Liver (tissue), 10 donors: ENCODE measurements at places on chromosomes 12 and 14. TPM values are rescaled to one million over a fixed set of nuclear protein-coding genes. Genes with fewer than 3 reads are reported as not detected.

- DNase-seq: no peak
These were observed 13.4 kb downstream of the ATXN2 start for GRCh38 chr12:111585690-111586089.

SLC25A47 gene
- 454 TPM for total RNA-seq

FGF23 gene
- 0.47 TPM for total RNA-seq

- no peak for DNase-seq
These were observed 257.0 kb upstream of the MGAT4C start for GRCh38 chr12:86513226-86513625.

GRCh38 chr12:88299567-88300101 lies 157.5 kb downstream of the TMTC3 start:
- no peak for DNase-seq

EPYC gene
- total RNA-seq: not detected

ISM2 gene
- total RNA-seq: not detected

- no peak for DNase-seq
These were observed 569 bp upstream of the ARHGEF40 start for GRCh38 chr14:21069388-21070082.

DNA sequence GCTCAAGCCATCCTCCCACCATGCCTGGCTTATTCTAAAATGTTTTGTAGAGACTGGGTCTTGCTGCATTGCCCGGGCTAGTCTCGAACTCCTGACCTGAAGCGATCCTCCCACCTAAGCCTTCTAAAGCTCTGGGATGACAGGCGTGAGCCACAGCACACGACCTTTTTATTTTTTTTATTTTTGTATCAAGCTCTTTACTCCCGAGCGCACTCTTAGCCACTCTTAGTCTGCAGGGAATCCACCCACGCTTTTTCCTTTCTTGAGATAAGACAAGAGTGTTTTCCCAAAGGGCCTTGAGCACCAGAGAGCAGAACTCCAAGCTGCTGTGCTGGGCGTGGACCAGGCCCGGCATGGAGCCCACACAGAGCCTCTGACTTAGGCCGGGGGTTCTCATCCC lies 23.4 kb downstream of the MAP1LC3B2 start:
- DNase-seq: no peak

DNA sequence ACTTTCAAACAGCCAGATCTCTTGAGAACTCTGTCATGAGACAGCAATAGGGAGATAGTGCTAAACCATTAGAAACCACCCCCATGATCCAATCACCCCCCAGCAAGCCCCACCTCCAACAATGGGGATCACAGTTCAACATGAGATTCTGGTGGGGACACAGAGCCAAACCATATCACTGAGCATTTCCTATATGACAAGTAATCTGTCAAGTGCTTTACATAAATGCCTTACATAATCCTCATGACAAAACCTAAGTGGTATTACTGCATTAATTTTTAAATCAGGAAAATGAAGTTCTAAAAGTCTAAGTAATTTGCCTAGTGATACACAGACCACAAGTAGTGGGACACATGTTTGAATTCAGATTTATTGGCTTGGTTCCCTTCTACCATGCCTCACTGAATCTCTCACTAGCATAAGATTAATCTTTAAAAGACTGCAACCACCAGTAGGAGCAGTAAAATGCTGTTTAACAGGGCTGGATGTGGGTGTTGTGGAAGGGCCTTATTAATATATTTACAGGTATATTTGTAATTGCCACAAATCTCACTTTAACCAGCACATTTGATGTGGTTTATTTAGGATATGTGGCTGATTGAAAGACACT lies 323.1 kb upstream of the FBXO33 start:
- no peak for DNase-seq

- no peak for DNase-seq
These were observed 9.6 kb upstream of the PTPRB start for GRCh38 chr12:70646850-70647249.

DNA sequence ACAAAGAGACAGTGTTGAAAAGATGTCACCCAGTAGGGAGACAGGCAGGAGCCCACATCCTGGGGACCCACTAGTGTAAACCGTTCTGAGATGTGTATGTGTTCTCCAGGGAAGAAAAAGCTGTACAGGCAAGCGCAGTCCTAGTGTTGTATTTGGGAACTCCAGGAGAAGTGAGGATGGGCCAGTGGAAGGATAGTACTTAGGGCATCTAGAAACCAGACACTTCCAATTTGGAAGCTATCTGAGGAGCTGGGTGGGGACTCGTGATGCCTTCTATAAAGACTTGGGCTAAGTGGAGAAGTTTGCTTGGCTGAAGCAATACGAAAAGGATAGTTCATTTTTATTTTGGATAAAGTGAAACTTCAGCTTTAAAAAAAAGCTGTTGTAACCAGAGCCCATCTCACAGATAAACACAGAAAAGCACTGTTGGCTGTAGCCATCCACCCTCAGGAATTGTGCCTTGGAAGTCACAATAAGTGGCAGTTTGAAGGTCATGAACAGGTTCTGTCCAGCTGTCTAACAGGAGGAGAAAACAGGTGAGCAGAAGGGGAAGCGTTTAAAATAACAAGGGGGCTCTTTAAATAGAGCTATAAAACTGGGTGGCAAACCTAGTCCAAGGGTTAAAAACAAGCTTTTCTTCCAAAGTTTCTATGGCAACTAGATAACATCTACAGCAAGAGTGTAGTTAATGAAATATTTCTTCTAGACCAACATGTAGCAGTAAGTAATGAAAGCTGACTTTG lies 108.0 kb upstream of the ARHGAP5 start:
- no peak for DNase-seq

TESPA1 gene
- total RNA-seq: 3.2 TPM

GRCh38 chr12:108783446-108783845 lies 52.1 kb upstream of the CORO1C start:
- no peak for DNase-seq

GZMB gene
- 0.17 TPM for total RNA-seq

NFE2 gene
- 1.7 TPM for total RNA-seq

B4GALNT3 gene
- total RNA-seq: 0.09 TPM

DNA sequence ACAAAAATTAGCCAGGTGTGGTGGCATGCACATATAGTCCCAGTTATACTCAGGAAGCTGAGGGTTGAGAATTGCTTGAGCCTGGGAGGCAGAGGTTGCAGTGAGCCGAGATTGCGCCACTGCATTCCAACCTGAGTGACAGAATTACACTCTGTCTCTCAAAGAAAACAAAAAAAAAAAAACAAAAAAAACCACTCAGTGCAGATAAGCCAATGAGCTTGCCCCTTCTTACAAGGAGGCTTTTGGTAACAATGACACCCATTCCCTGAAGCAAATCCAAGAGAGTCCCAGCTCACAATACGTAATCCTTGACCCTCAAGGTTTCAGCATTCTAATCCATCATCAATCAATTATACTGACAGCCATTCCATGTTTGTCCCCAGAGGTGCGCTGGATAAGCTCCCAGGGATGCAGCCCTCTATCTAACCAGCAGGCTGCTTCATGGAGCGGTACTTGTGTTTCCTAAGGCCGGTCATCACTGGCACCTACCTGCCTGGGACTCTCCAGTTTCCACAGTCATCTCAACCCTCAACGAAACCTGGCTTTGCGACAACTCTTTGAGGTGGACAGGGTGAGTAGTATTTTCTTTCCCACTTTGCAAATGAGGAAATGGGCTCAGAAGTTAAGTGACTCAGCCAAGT lies 12.4 kb downstream of the GCN1 start:
- DNase-seq: no peak

PAPOLA gene
- 89.7 TPM for total RNA-seq

DNA sequence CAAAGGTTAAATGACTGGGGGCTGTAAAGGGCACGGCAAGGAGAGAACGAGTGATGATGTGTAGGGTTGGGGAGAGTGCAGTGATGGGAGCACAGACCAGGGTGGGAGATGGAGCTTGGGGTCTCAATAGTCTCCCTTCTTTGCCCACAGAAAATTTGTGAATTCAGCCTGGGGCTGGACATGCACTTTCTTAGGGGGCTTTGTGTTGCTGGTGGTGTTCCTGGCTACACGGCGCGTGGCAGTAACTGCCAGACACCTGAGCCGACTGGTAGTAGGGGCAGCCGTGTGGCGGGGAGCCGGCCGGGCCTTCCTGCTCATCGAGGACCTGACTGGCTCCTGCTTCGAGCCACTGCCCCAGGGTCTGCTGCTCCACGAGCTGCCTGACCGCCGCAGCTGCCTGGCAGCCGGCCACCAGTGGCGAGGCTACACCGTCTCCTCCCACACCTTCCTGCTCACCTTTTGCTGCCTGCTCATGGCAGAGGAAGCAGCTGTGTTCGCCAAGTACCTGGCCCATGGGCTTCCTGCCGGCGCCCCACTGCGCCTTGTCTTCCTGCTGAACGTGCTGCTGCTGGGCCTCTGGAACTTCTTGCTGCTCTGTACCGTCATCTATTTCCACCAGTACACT lies 1.7 kb downstream of the FITM1 start:
- DNase-seq: no peak

- no peak for DNase-seq
These were observed 185.6 kb downstream of the TMEM121 start for GRCh38 chr14:105711841-105712460.

DNA sequence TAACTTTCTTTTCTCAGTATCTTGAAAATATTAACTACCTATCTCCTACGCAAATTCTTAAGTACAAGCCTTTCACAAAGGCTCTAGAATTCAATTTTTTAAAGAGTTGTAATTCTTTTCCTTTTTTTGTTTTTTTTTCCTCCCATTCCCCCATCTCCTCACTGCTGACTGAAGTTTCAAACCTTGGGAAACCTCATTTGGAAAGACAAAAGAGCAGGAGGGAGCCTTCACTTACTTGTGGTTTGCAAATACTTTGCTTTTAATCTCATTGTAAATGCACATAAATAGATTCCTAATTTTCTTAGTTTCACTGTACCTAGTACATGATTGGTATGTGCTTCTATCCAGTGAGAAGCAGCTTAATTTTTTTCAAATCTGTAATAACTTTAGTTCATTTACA lies 15.8 kb upstream of the PTGDR start:
- no peak for DNase-seq

LRP1-AS gene
- total RNA-seq: not detected

GRCh38 chr14:65238456-65238855 lies 136.1 kb upstream of the MAX start:
- no peak for DNase-seq

- DNase-seq: no peak
These were observed 863.3 kb downstream of the C12orf50 start for GRCh38 chr12:87165733-87166375.
